Osteoblast (primary cell): ENCODE measurements at places on chromosomes 4 and X. TPM values are rescaled to one million over a fixed set of nuclear protein-coding genes. Genes with fewer than 3 reads are reported as not detected.

Gene RIPPLY1
- total RNA-seq, result not detected in 2 replicates

Gene P2RY10
- total RNA-seq, result not detected in 2 replicates

Gene FANCB
- total RNA-seq, result 3.6 and 3.8 TPM in 2 replicates

DNA sequence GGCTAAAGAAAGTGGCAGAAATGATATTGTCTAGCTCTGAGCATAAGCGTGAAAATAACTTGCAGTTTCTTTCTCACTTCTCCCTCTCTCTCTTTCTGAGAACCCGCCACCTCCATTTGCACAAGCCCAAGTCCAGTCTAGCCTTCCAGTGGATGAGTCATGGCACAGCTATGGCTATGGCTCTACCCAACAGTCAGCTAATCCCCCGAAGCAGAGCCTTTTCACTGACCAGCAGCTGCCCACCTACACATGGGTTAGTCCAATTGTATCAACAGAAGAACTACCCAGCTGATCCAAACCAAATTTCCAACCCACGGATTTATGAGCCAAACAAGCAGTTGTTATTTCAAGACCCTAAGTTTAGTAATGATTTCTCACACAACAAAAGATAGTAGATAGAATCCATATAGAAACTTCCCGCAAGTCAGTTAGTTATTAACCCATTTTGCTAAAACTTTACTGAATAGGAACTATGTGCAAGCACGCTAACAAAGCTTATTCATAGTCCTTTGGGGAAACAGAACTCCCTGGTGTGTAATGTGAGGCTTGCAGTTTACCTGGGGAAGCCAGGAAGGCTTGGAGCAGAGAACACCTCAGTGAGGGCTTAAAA is 282.3 kb downstream of the INPP4B start:
- no peak overlapping the region for H3K27ac ChIP-seq
- no peaks in the 10 kb centered on the region for H3K27me3 ChIP-seq

DNA sequence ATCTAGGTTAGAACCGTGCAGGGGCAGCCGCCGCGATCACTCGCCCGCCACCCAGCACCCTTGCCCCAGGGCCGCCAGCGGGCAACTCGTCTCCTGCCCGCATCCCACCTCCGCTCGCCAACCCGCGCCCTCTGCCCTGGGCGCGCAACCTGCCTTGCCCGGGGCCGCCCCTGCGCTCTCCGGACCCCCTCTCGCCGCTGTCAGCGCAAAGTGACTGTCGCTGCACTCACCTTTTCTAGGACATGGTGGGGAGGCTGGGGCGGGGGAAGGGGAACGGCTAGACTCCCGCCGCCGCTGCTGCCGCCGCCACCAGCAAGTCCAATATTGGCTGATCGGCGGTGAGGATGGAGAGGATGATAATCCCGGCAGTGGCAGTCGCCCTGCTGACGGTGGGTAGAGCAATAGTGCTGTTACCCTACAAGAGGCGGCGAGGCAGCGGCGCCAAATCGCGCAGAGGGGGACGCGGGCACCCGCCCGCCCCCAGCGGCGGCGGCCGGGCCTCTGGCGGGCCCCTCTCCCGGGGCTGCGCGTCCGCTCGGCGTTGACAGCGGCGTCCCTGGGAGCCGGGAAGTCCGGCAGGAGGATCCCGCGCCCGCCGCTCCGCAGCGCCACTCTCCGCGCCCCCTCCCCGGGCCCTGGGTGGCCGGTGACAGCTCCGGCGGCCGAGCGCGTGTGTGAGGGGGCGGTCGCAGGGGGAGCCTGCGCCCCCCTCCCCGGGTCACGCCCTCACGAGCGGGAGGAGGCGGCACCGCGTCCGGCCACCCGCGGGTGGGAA is 2.3 kb upstream of the NR3C2 start:
- H3K27me3 ChIP-seq, result peaks cover 67% of the 10 kb centered on the region
- H3K4me3 ChIP-seq, result peak overlapping the region; percentile 82
- peaks cover 13% of the 10 kb centered on the region for H3K4me1 ChIP-seq
- H3K27ac ChIP-seq, result no peak overlapping the region

GRCh38 chr4:184329235-184329634 is 111.6 kb upstream of the ENPP6 start:
- H3K27me3 ChIP-seq, result no peaks in the 10 kb centered on the region
- H3K27ac ChIP-seq, result peak overlapping the region; percentile 52
- no peak for DNase-seq
- H3K36me3 ChIP-seq, result no peaks in the 10 kb centered on the region
- peaks cover 5% of the 10 kb centered on the region for H3K4me1 ChIP-seq

DNA sequence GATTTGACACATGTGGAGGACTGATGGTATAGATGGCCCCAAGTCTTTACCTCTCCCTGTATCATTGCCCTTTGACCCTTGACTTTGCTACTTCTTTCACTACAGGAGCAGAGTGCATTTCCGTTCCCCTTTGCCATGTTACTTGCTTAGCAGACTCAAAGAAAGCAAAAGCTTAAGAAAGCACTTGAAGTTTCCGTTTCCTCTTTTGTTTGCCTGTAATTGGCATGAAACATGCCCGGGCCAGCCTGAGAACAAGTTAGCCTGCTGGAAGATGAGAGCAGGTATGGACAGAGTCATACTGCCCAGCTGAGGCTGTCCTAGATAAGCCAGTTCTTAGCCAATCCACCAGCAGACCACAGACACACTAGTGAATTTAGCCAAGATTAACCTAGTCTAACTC is 206.0 kb downstream of the BCOR start:
- no peak for DNase-seq
- no peaks in the 10 kb centered on the region for H3K36me3 ChIP-seq
- no peak overlapping the region for H3K4me3 ChIP-seq
- no peak overlapping the region for H3K27ac ChIP-seq

GRCh38 chr4:16066586-16067128 is 17.2 kb downstream of the PROM1 start:
- peaks cover 13% of the 10 kb centered on the region for H3K27me3 ChIP-seq
- H3K27ac ChIP-seq, result no peak overlapping the region
- no peak overlapping the region for H3K4me3 ChIP-seq
- no peak for DNase-seq
- H3K36me3 ChIP-seq, result no peaks in the 10 kb centered on the region
- H3K4me1 ChIP-seq, result no peaks in the 10 kb centered on the region

DNA sequence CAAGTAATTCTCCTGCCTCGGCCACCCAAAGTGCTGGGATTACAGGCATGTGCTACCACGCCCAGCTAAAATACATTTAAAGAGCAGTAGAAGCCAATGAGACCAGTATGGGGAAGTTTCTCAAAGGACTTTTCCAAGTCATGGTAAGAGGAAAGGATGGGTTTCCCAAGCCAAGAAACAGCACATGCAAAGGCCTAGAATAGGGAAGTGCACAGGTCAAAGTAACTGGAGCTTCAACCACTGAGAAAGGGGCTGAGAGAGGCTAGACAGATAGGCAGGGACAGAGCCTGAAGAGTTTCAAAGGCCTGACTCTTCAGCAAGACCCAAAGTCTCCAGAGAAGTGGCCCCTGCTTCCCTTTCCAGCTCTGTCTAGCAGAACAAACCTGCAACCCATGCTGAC is 162.1 kb downstream of the CORIN start:
- no peaks in the 10 kb centered on the region for H3K36me3 ChIP-seq
- no peak for DNase-seq
- no peak overlapping the region for H3K4me3 ChIP-seq
- H3K27ac ChIP-seq, result no peak overlapping the region
- no peaks in the 10 kb centered on the region for H3K4me1 ChIP-seq

- no peak for DNase-seq
- peaks cover 14% of the 10 kb centered on the region for H3K4me1 ChIP-seq
- no peak overlapping the region for H3K4me3 ChIP-seq
- no peak overlapping the region for H3K27ac ChIP-seq
- no peaks in the 10 kb centered on the region for H3K36me3 ChIP-seq
Measured at GRCh38 chr4:47615385-47615784, 130.3 kb downstream of the ATP10D start.

DNA sequence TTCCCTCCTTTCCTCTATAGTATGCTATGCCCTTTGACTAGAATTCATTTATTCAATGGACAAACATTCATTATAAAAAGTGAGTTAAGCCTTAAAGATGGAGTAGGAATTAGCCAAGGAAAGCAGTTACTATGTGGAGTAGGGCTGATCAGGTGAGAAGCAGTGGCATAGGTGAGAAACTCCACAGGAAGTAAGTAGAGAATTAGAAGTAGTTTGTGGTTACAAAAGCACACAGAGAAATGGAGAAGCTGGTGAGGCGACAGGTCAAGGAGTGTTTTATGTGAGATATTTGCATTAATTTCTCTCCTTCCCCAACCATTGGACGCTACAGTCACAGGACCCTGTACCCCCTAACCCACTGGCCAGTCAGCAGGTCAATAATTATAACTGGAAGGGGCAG is 30.6 kb downstream of the SETD7 start:
- no peak overlapping the region for H3K4me3 ChIP-seq
- DNase-seq, result no peak

DNA sequence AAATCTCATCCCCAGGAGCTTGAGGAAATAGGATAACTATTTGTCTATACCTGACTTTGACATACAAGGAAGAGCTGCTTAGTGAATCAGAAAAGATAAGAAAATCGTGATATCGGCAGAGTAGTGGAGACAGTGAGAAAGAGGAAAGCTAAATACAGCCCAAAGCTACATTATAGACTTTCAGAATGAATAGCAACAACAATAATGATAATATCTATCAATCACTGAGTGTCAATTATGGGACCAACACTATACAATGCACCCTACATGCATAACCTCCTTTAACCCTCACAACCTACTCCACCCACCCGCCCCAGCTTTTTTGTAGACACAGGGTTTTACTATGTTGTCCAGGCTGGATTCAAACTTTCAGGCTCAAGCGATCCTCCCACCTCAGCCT is 205.1 kb downstream of the PPP3CA start:
- no peak overlapping the region for H3K4me3 ChIP-seq
- no peak overlapping the region for H3K27ac ChIP-seq
- H3K4me1 ChIP-seq, result no peaks in the 10 kb centered on the region
- H3K36me3 ChIP-seq, result no peaks in the 10 kb centered on the region

DNA sequence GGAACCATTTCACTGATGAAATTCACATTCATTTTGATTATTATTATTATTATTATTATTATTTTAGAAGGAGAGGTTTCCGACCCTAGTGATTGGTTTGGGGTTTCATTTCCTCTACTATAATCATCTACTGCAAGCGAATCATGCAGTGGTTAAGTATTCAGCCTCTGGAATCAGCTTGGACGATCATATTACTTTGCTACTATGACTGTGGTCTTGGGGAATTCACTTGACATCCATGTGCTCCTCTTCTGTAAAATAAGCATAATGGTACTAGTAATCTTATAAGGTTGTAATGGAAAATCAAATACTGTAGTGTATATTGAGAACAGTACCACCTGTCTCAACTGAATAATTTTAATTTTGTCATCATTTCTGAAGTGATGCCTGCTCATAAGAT is 132.1 kb upstream of the SLC4A4 start:
- H3K4me3 ChIP-seq, result no peak overlapping the region
- H3K27me3 ChIP-seq, result no peaks in the 10 kb centered on the region
- peak; percentile 69 for DNase-seq

DNA sequence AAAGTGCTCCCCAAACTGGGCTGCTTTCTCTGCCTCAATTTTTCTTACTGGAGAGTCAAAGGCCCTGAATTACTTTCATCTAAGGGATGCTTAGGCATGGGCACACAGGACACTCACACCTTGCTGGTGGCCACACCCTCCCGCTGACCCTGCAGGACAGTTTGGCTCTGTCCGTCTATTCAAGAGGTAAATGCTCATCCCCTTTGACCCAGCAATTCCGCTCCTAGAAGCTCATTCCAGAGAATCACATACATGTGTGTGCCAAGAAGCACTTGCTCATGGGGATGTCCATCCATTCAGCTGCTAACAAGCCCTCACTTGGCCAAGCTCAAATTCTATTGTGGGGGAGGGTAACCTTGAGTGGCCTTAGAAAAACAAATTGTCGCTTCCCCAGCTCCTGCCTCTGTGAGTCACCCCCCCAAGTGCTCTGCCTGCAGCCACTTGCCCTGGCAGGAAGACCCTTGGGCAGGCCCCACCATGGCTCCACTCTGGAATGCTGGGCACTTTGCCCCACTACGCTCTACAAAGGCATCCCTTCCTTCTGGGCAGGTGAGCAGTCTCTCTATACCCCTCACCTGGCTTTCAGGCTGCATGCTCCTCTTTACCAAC is 54.5 kb downstream of the HTRA3 start:
- no peaks in the 10 kb centered on the region for H3K36me3 ChIP-seq
- no peak overlapping the region for H3K27ac ChIP-seq
- H3K4me1 ChIP-seq, result peaks cover 13% of the 10 kb centered on the region
- H3K27me3 ChIP-seq, result no peaks in the 10 kb centered on the region
- DNase-seq, result peak; percentile 66
- H3K4me3 ChIP-seq, result no peak overlapping the region

- peaks cover 29% of the 10 kb centered on the region for H3K4me1 ChIP-seq
- DNase-seq, result peak; percentile 91
- no peaks in the 10 kb centered on the region for H3K27me3 ChIP-seq
- H3K27ac ChIP-seq, result peak overlapping the region; percentile 94
- no peak overlapping the region for H3K4me3 ChIP-seq
Measured at GRCh38 chr4:2937146-2937857, 25.9 kb downstream of the NOP14 start.
